ENCODE measurements at places on chromosomes 13 and 19.

GRCh38 chr19:32318884-32319520 lies 26.4 kb upstream of the ZNF507 start:
- H3K27me3 ChIP-seq: no peaks in the 10 kb centered on the region
- H3K27ac ChIP-seq: no peak overlapping the region
- peak; percentile 39 for DNase-seq
- H3K36me3 ChIP-seq: no peaks in the 10 kb centered on the region
- no peak overlapping the region for H3K4me3 ChIP-seq
- H3K4me1 ChIP-seq: no peaks in the 10 kb centered on the region

GRCh38 chr19:17948514-17948900 lies 15.7 kb downstream of the CCDC124 start:
- H3K4me3 ChIP-seq: peak overlapping the region; percentile 24
- DNase-seq: no peak
- H3K27ac ChIP-seq: peak overlapping the region; percentile 55
- H3K27me3 ChIP-seq: peaks cover 43% of the 10 kb centered on the region
- H3K4me1 ChIP-seq: peaks cover 36% of the 10 kb centered on the region

GRCh38 chr13:43331672-43332071 lies 308.3 kb downstream of the DNAJC15 start:
- H3K27ac ChIP-seq: no peak overlapping the region
- no peaks in the 10 kb centered on the region for H3K27me3 ChIP-seq
- no peaks in the 10 kb centered on the region for H3K4me1 ChIP-seq

DNA sequence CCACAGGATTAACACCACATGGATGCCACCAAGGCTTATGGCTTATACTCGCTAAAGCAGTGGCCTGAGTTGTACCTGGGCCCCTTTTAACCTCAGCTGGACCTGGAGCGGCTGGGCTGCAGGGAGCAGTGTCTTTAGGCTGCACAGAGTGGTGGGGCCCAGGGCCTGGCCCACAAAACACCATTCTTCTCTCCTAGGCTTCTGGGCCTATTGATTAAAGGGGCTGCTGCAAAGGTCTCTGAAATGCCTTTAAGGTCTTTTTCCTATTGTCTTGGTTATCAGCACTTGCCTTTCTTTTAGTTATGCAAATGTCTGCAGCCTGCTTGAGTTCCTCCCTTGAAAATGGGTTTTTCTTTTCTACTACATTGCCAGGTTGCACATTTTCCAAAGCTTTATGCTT lies 973.9 kb upstream of the PRR20A start:
- no peaks in the 10 kb centered on the region for H3K4me1 ChIP-seq
- no peaks in the 10 kb centered on the region for H3K27me3 ChIP-seq
- H3K27ac ChIP-seq: no peak overlapping the region
- H3K36me3 ChIP-seq: no peaks in the 10 kb centered on the region
- no peak for DNase-seq
- no peak overlapping the region for H3K4me3 ChIP-seq

DNA sequence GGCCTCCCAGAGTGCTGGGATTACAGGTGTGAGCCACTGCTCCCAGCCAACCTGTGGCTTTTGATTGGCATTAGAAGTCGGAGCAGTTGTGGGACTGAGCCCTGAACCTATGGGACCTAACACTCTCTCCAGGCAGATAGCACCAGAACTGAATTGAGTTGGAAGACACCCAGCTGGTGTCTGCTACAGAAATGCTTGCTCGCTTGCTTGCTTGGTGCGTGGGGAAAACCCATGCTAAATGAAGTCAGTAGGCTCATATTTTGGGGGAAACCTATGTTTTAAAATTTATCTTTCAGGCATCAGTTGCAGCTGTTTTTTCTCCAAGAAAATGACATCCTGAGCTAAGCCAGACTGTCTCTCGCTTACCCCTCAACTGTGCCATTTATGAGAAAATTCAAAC lies 158.5 kb upstream of the RFC3 start:
- H3K27me3 ChIP-seq: no peaks in the 10 kb centered on the region
- no peaks in the 10 kb centered on the region for H3K4me1 ChIP-seq
- no peaks in the 10 kb centered on the region for H3K36me3 ChIP-seq
- no peak overlapping the region for H3K27ac ChIP-seq

All from hepatocyte (in vitro differentiated cells).